ENCODE measurements at places on chromosomes 2 and 18.

DNA sequence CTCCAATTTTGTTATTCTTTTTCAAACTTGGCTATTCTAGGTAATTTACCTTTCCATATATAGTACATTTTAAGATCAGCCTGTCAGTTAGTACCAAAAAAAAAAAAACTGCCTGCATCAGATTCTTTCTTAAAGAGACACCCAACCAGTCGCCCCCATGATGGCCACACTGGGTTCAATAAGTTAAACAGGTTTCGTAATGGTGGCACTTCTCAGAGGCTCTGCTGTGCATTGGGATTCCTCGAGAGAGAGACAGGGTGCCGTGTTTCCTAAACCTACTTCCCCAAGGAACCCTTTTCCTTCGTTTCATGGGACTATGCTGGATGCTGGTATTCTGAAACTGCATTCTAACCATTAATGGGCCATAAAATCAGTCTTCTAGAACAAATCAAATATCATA lies 37.4 kb downstream of the MYO7B start:
- no peak for DNase-seq

GRCh38 chr18:56672391-56672790 lies 21.2 kb downstream of the WDR7 start:
- no peak for DNase-seq

GRCh38 chr2:240216167-240216566 lies 75.7 kb upstream of the OTOS start:
- no peak for DNase-seq

GRCh38 chr18:45962461-45962860 lies 4.7 kb downstream of the EPG5 start:
- DNase-seq, result no peak

- no peak for DNase-seq
These were observed 327 bp downstream of the LTBP1 start for GRCh38 chr2:32947076-32947483.

- DNase-seq, result peak; percentile 19
These were observed 30.0 kb downstream of the THNSL2 start for GRCh38 chr2:88199912-88200682.

DNA sequence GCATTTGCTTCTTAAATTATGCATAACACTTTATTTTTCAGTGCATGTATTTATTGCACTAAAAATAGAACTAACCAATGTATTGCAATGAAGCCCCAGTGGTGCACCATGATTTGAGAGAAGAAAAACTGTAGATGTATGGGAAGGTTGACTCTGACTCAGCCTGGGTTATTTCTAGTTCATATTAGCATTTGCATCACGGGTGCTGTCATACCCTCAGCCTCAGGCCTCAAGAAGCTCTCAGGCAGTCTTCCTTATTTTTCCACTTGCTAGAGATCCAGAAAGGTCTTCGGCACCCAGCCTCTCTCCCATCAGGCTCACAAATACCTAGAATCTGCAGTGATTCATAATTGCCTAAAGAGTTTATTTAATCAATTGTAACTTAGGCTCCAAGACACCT lies 148.0 kb downstream of the DNER start:
- DNase-seq, result no peak

GRCh38 chr2:228689053-228689452 lies 507.6 kb upstream of the SPHKAP start:
- no peak for DNase-seq

GRCh38 chr2:45748239-45748638 lies 96.8 kb downstream of the PRKCE start:
- DNase-seq, result no peak

DNA sequence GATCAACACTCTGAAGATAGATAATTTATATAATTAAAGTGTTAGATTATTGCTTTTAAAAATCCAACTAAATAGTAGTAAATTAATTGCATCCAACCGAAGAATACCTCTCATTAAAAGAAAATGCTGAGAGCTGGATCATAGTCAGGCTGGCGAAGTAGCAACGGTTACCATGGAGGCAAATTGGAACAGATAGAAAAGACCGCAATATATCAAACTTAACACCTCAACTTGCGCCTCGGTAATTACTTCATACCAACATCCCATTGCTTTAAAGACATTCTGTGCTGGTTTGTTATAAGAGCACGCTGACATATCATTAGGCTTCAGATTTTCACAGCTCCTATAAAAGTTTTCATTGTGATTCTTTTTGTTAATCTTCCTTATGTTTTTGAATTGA lies 183.8 kb upstream of the ZC3H15 start:
- DNase-seq, result no peak

DNA sequence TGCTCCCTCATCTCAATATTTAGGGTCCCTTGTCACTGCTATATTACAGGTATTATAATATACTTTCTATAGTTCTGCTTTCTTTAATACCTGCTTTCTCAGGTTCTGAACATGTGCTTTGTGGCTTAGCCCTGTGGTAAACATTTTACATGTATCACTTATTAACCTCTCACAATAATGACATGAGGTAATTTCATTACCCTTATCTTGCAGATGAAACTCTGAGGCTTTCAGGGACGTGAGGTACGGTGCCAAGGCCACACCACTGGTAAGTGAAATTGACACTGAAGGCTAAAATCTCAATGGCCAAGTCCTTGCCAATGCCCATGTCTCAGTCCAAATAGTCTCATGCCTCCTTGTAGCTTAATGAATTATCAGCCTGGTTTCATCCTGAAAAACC lies 21.7 kb downstream of the LINC00305 start:
- DNase-seq, result no peak
